ENCODE measurements at places on chromosomes 3 and 15. TPM values are rescaled to one million over a fixed set of nuclear protein-coding genes. Genes with fewer than 3 reads are reported as not detected.

DNA sequence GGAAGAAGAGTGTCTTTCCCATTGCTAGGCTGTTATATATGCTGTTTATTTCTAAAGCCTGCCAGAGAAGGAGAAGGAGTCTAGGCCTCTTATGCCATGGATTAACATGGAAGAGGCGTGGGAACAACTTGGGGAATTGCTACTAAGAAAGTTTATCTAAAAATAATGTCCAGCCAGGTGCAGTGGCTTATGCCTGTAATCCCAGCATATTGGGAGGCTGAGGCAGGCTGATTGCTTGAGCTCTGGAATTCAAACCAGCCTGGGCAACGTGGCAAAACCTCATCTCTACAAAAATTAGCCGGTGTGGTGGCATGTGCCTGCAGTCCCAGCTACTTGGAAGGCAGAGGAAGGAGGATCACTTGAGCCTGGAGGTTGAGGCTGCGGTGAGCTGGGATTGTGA is 51.7 kb upstream of the ARPP19 start:
- no peak for DNase-seq

DNA sequence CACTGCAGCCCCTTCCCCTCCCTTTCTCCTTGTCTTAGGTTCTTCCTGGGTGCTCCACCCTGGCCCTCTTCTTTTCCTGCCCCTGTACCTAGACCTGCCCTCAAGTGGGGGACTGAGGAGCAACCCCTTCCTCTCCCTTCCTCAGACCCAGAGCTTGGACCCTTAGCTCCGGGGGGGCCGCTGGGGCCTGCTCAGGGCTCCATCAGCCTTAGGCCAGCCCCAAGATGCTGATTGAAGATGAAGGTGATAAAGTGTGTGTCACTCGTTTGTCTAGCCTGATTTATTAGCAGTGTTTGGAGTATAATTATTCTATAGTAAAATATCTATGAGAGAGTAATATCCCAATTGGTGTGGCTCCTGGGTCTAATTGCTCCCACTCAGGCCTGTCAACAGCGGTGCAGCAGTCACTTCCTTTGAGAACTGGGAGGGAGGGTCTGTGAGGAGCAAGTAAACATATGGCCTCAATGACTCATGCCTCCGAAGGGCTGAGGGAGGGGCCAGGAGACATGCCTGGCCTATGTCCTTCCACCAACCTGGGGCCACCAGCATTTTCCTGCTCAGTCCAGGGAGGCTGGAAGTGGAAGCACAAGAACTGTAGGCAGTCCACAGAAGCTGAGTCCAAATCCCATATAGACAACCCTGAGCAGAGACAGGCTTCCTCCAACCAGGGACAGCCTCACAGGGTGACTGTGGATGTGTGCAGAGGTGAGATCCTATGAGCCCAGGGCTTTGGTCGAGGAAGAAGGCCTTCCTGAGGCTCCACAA is 123.2 kb downstream of the DNAJB8 start:
- no peak for DNase-seq

The IGSF10 gene
- total RNA-seq: not detected

DNA sequence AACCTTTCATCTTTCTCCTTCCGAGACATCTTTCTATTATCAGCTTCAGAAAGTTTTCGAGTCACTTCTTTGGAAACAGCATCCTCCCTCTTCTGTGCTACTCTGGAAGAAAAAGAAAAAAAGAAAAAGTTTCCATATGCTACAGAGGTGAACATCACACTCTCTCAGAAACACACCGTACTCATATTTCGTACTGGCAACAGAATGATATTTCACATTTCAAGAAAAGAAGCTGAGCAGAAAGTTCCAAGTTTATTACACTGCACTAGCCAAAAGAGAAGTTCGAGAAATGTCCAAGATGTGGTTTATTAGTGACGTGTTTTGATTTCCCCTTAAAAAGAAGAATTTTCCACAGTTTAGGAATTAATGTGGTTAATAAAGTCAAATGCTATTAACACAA is 6.0 kb downstream of the SSR3 start:
- DNase-seq: no peak

DNA sequence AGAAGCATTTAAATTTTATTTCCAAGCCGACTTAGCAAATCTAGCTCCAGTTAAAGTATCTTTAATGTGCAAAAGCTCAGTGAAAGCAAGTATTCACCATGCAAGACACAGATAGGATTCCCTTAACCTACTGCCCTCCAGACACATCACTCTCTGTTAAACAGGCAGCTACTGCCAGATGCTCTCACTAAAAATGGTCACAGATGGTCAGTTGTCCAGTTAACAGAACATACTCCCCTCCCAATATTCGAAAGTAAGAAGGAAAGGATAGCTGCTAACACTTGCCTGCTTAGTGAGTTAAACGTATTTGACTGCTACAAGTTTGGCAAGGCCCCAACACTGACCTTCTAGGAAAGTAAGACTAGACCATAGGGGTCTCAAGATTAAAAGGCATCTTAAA is 73.7 kb downstream of the PRTG start:
- DNase-seq: no peak

DNA sequence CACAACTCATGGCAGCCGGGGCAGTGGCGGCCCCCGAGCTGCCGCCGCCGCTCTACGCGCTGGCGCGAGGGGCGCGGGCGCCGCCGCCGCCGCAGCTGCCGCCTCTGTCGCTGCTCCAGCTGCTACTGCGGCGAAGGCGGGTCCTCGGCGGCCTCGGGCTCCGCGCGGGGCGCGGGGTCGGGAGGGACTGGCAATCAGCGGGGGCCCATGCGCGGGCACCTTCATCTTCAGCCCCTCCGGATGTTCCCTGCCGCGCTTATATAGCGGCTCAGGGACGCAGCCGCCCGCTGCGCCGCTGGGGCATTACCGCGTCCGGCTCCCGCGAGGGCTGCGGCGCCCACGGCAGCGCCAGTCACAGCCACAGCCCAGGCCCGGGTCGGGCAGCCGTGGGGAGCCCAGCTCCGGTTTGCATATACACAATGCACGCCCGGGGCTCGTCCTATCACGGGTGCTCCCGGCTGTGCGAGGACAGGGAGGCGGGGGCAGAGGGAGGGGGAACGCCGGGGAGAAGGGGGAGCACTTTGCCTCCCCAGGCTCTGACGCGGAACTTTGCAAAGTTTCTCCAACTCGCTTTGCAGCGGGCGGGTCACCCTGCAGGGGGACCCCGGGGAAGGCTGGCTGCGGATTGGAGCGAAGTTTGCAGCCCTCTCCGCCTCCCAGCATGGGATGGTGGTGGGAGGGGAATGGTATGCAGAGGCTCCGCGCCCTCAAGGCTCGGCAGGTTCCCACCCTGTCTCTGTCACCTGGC is at the start of gene VGLL3:
Gene VGLL3 (minus strand): TSS at position 416 of the 748 bp plus-strand sequence. CDS start 406 bp downstream, at position 10.
- no peak for DNase-seq
